ENCODE measurements at places on chromosomes 3 and 15.

- DNase-seq = no peak
Observed at GRCh38 chr3:78863306-78864203, 904.2 kb downstream of the ROBO1 start.

- DNase-seq = no peak
Observed at GRCh38 chr3:193714523-193715137, 121.6 kb downstream of the OPA1 start.

- DNase-seq = no peak
Observed at GRCh38 chr3:106826791-106827311, 550.4 kb upstream of the CCDC54 start.

DNA sequence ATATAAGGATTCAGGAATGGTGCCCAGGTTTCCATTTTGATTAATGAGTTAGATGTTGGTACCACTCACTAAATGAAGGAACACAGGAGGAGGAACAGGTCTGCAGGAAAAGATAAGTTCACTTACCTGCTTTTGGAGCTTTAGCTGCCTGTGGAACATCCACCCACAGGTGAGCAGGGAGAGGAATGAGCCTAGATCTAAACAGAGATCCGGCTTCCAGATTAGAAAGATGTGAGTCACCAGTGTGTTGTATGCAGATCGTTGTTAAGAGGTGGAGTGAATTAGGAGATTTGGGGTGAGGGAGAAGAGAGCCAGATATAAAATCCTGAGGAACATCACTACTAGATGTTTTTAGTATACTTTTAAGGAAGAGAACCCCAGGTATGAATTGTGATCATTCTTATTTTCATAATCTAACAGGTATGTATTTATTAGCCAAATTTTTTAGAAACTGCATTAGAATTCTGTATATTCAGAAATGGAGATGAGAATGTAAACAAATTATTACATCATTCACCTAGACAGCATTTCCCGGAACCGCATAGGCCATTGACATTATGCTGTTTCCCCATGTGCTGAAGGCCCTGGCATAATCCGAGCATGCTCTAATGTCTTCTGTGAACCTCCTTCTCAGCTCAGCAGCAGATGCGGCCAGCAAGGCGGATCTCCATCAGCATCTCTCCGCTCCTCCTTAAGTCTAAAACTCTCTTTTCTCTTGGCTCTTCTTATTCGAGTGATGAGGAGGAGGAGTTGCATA lies 118.2 kb downstream of the KLHL25 start:
- DNase-seq = no peak

- no peak for DNase-seq
Observed at GRCh38 chr3:57896031-57896430, 112.2 kb upstream of the FLNB start.

DNA sequence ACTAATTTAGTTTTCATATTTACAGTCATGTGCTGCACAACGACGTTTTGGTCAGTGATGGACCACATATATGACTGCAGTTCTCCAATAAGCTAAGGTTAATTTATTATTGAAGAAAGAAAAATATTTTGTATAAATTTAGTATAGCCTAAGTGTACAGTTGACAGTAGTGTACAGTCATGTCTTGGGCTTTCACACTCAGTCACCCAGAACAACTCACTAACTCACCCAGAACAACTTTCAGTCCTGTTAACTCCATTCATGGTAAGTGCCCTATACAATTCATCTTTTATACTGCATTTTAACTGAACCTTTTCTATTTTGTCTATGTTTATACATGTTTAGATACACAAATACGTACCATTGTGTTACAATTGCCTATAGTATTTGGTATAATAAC lies 3.8 kb upstream of the GABRR3 start:
- DNase-seq = no peak

DNA sequence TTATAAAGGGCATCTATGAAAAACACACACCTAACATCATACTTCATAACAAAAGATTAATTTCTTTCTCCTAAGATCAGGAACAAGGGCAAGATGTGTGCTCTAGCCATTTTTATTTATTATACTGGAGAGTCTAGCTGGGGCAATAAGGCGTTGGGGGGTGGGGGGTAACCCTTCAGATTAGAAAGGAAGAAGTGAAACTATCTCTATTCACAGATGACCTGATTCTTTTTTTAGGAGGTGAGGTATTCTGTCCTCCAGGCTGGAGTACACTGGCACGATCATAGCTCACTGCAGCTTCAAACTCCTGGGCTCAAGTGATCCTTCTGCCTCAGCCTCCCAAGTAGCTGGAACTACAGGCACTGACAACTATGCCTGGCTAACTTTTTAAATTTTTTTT lies 89.5 kb upstream of the MANF start:
- DNase-seq = no peak
